Effector memory CD4-positive, alpha-beta T cell (primary cell): ENCODE measurements at places on chromosomes 7 and 10.

GRCh38 chr10:60977161-60978122 is 33.5 kb upstream of the RHOBTB1 start:
- DNase-seq, result no peak

DNA sequence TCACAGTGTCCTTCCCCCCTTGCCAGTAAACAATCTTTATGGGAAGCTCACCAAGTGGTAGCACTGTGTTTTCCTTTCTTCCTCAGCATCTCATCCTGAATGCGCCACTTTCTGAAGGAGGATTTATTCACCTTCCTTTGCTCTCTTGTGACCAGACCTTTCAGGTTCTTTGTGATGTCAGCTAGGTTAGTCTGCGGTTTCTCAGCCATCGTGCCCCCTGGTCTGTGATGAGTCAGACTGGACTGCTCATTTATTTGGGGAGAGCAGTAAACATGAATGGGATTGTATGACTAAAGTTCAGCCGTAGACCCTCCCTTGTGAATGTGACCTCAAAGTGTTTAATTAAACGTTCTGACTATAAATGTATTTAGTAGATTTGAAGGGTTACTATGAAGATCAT is 235.1 kb upstream of the CELF2 start:
- no peak for DNase-seq

- no peak for DNase-seq
These were observed 42.1 kb downstream of the PPP1R9A start for GRCh38 chr7:94949532-94949931.

DNA sequence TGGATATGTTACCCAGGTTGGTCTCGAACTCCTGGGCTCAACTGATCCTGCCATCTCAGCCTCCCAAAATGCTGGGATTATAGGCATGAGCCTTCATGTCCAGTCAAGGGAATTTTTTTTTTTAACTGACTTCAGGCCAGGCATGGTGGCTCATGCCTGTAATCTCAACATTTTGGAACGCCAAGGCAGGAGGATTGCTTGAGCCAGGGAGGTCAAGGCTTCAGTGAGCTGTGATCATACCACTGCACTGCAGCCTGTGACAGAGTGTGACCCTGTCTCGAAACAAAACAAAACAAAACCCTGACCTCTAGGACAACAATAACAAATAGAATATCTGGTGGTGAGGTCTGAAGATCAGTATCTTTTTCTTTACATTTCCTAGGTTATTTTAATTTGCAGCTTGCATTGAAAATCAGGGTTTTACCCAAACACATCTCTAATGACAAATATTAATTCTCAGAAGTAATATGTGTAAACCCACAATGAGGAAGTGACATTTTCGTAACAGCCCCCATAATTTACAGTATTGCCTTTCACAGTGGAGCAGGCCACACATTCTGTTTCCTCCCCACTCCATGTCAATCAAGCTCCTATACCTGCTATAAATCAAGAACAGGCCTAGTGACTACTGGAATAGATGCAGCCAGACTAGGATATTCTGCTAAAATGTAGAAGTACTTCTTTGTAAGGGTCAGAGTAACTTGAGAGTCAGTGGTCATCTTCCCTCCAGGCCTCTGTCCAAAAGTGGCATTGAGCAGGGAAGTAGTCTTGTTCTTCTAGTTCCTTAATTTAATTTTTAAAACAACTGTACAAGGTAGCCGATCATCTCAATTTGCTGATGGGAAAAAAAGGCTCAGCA is 43.3 kb upstream of the ECHDC3 start:
- DNase-seq, result no peak

DNA sequence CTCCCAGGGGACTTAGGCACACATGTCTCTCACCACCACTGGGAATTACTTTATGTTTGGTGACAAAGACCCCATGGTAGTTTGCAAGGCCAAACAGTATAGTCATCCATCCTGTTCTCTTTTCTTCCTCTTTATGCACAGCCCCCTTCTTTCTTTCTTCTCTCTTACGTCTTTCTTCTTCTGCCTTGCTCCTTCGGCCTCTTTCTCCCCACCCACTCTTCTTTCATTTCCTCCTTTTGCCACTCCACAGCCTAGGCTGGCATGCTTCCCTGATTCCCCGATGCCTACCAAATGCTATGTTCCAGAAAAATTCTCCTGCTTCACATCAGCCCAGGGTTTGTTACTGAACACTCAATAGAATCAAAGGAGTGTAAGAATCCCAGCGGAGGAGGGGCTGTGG is 62.4 kb upstream of the MKLN1 start:
- DNase-seq, result no peak

DNA sequence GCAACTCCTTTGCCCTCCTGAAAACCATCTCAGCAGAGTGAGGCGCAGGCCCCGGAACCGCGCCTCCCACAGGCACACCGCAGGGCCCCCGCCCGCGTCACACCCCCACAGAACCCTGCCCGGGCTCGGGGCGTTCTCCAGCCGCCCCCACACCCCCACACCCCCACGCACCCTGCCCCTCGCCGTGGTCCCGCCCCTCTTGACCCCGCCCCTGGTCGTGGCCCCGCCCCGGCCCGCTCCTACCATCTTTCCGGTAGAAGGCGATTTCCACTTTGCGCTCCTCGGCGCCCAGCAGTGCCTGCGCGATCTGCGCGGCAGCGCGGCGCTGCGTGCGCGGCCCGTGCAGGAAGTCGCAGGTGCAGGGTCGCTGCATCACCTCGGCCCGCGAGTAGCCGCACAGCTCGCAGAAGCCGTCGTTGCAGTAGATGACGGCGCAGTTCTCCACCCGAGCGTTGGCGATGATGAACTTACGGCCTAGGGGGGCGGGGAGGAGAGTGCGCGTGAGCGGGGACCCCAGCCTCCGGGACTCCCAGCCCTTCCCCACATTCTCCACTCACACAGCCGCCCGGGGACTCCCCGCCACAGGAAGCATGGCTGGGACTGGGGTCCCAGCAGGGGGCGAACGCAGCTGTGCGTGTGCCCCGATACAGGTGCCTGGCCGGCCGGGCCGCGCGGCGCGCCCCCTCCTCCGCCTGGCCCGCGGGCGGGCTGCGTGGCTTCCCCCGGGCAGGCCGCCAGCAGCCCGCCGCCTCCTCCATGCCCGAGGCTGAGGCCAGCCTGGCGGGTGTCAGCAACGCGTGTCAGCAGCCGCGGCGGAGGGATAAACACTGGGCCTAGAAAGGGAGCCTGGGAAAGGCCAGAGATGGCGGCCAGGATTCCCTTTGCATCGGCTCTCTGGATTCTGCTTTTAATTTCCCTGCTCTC is 3.4 kb downstream of the KCNH2 start:
- peak; percentile 78 for DNase-seq

DNA sequence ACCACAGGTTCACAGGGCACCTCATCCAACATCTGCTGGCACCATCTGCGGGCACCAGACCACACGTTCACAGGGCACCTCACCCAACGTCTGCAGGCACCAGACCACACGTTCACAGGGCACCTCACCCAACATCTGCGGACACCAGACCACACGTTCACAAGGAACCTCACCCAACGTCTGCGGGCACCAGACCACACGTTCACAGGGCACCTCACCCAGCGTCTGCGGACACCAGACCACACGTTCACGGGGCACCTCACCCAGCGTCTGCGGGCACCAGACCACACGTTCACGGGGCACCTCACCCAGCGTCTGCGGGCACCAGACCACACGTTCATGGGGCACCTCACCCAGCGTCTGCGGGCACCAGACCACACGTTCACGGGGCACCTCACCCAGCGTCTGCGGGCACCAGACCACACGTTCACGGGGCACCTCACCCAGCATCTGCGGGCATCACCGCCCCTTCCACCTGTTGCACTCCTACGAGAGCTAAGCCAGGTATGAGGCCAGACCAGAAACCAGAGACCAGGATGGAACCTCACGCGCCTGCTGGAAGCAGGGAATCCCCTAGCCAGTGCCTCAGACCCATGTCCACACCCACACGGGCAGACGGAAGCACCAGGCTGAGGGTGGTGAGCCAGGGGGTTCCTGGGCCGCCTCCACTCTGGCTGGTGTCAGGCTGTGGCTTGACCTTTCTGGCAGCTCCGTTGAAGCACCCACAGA is 182.8 kb downstream of the MAD1L1 start:
- no peak for DNase-seq

GRCh38 chr7:42087616-42088015 is 149.4 kb downstream of the GLI3 start:
- no peak for DNase-seq

- DNase-seq, result no peak
These were observed 51.3 kb upstream of the KLF6 start for GRCh38 chr10:3836222-3836820.

- no peak for DNase-seq
These were observed 165.4 kb downstream of the BMPER start for GRCh38 chr7:34070511-34071323.

DNA sequence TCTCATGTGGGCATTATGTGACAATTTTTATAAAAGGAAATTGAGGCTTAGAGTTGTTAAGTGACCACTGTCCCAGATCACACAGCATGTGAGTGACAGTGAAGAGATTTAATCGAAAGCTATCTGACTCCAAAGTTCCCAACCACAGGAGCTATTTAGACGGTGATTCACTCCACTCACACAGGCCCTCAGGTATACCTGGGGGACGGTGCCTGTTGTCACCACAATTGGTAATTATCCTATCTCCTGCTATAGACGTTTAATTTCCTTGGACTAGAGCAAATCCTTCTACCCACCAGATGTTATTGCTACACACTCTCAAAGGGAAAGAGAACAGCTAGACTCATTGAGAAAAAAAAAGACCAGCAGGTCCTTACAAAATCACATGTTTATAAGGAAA is 145.5 kb downstream of the KLF6 start:
- no peak for DNase-seq

- no peak for DNase-seq
These were observed 78.3 kb upstream of the TMEM72 start for GRCh38 chr10:44832595-44833390.

DNA sequence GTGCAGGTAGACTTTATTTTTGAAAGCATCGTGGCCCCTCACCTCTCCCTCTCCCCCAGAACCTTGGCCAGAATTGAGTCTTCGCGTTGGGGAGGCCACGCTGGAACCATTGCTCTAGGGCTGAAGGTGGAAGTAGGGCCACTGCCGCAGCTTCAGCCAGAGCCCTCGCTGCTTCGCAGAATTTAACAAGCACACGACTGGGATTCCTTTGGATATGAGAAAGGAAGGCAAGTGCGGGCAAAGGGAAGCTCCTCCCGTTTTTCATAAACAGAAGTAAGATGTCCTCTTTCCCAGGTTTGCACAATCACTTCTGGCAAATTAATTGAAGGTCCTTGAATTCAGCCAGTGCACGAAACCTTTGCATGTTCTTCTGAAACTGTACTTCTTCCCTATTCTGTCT is 168.1 kb downstream of the CCDC3 start:
- no peak for DNase-seq

DNA sequence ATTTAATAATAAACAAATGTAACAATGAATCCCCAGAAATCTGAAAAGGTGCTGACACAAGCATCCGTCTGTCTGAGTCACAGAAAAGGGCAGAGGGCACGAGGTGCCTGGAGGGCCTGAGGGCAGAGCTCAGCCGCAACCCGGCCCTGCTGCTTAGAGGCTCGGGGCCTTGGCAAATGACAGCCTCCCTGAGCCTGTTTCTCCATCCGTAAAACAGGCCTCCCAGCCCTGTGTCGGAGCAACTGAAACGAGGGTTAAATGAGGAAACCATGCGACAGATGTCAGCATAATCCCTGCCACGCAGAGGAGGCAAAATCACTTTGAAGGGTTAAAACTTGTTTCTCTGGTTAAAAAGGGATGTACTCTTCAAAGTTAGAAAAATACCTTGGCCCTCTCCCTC is 24.9 kb downstream of the NUDT1 start:
- DNase-seq, result no peak

GRCh38 chr10:124294811-124295770 is 123.6 kb downstream of the OAT start:
- DNase-seq, result no peak

- no peak for DNase-seq
These were observed 6.7 kb downstream of the LUC7L2 start for GRCh38 chr7:139366400-139366799.

GRCh38 chr7:55304018-55304762 is 60.9 kb upstream of the LANCL2 start:
- no peak for DNase-seq

- DNase-seq, result no peak
These were observed 40.8 kb downstream of the ZNF138 start for GRCh38 chr7:64834989-64835388.

DNA sequence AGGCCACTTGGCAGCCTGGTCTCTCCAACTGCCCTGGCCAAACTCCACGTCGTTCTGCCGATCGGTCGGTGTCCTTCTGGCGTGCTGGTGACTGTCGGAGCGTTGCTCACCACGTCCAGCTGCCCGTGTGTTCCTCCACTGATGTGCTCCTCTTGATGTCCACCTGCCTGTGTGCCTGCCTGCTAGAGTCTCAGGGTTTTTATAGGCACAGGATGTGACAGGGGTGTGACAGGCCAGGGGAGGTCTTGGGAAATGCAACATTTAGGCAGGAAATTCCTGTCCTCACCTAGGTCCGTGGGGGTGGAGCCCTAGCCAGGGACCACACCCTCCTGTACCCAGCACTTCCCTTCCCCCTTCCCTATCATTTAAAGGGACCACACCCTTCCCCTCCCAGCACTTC is 25.2 kb upstream of the CFAP46 start:
- no peak for DNase-seq

GRCh38 chr10:43479275-43479674 is 42.4 kb downstream of the ZNF487 start:
- DNase-seq, result no peak

GRCh38 chr10:112379635-112380296 is 5.8 kb downstream of the ACSL5 start:
- no peak for DNase-seq

- DNase-seq, result no peak
These were observed 198.3 kb upstream of the ZMIZ1 start for GRCh38 chr10:78870458-78870857.

DNA sequence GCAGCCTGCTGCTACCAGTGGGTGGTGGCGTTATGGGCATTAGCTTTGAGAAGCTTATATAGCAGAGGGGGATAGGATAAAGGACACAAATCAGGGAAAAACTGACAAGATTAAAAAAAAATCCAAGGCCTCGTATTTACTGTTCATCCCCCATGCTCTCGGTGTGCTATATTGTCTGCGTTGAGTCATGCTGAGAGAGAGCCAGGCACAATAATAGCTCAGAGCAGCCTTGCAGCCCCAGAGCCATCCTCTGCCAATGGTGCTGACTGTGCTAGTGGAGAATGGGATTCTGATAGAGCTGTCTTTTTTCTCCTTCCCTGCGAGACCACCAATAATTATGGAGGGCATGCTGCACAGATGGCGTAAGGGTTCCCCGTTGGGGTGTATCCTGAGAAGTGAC is 51.7 kb upstream of the FZD1 start:
- no peak for DNase-seq

DNA sequence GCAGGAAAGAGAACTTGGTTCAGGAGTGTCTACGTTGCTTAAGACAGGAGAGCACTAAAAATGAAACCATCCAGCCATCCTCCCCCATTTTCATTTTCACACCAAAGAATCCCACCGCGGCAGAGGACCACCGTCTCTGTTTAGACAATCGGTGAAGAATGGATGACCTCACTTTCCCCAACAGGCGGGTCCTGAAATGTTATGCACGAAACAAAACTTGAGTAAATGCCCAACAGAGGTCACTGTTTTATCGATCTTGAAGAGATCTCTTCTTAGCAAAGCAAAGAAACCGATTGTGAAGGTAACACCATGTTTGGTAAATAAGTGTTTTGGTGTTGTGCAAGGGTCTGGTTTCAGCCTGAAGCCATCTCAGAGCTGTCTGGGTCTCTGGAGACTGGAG is 1.4 kb upstream of the IL6 start:
- DNase-seq, result no peak
